ENCODE measurements at places on chromosomes 1 and 21. TPM values are rescaled to one million over a fixed set of nuclear protein-coding genes. Genes with fewer than 3 reads are reported as not detected.

GOLT1A gene
- total RNA-seq, result not detected

REN gene
- total RNA-seq, result not detected

NUAK2 gene
- total RNA-seq, result 23.0 TPM

GUCA2B gene
- not detected for total RNA-seq

SMIM1 gene
- total RNA-seq, result 3.2 TPM

DNA sequence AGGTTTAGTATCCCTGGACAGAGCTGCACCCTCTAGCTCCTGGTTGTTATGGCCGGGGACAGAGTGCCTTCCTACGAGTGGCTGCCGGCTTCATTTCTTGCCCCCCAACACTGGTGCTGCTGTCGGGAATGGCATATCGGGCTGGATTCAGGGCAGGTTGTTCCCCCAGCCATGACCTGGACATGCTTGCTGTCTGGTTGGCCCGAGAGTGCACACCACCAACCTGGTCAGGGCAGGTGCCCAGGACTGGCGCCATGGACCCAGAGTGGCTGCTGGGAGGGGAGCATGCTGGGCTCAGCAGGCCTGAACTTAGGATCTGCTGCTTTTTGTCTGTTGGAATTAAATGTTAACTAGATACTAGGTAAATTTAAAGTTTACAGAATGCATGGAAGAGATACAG, 21.8 kb downstream of the H6PD start:
- no peak overlapping the region for H3K4me3 ChIP-seq
- H3K4me1 ChIP-seq, result no peaks in the 10 kb centered on the region
- DNase-seq, result no peak
- no peaks in the 10 kb centered on the region for H3K36me3 ChIP-seq
- no peak overlapping the region for H3K27ac ChIP-seq

- no peak for DNase-seq
- H3K4me3 ChIP-seq, result no peak overlapping the region
- peaks cover 12% of the 10 kb centered on the region for H3K36me3 ChIP-seq
- H3K27me3 ChIP-seq, result no peaks in the 10 kb centered on the region
- no peak overlapping the region for H3K27ac ChIP-seq
Measured at GRCh38 chr1:184698016-184698415, 56.6 kb downstream of the EDEM3 start.

GRCh38 chr1:53061859-53062707, at the start of gene PODN:
TSS of gene PODN (plus strand) at chr1:53062213. CDS start at chr1:53069856, 7,643 bp downstream.
- H3K4me1 ChIP-seq, result no peaks in the 10 kb centered on the region
- H3K27me3 ChIP-seq, result peaks cover 14% of the 10 kb centered on the region
- no peak within 1 kb of the TSS for H3K27ac ChIP-seq
- peak; percentile 9 for DNase-seq
- H3K4me3 ChIP-seq, result no peak within 1 kb of the TSS
- no peaks in the 10 kb centered on the region for H3K36me3 ChIP-seq

- H3K36me3 ChIP-seq, result no peaks in the 10 kb centered on the region
- no peaks in the 10 kb centered on the region for H3K27me3 ChIP-seq
- no peak for DNase-seq
- H3K27ac ChIP-seq, result no peak overlapping the region
Measured at GRCh38 chr1:179807691-179808485, 64.8 kb downstream of the FAM163A start.

GRCh38 chr1:201536558-201536957, 2.4 kb upstream of the NAV1 start:
- H3K36me3 ChIP-seq, result no peaks in the 10 kb centered on the region
- no peak for DNase-seq
- H3K4me3 ChIP-seq, result no peak overlapping the region
- peaks cover 29% of the 10 kb centered on the region for H3K27me3 ChIP-seq

GRCh38 chr1:203278885-203279406, 26.4 kb upstream of the BTG2 start:
- no peaks in the 10 kb centered on the region for H3K36me3 ChIP-seq
- H3K27me3 ChIP-seq, result no peaks in the 10 kb centered on the region
- DNase-seq, result no peak
- peak overlapping the region; percentile 74 for H3K27ac ChIP-seq
- H3K4me3 ChIP-seq, result no peak overlapping the region

DNA sequence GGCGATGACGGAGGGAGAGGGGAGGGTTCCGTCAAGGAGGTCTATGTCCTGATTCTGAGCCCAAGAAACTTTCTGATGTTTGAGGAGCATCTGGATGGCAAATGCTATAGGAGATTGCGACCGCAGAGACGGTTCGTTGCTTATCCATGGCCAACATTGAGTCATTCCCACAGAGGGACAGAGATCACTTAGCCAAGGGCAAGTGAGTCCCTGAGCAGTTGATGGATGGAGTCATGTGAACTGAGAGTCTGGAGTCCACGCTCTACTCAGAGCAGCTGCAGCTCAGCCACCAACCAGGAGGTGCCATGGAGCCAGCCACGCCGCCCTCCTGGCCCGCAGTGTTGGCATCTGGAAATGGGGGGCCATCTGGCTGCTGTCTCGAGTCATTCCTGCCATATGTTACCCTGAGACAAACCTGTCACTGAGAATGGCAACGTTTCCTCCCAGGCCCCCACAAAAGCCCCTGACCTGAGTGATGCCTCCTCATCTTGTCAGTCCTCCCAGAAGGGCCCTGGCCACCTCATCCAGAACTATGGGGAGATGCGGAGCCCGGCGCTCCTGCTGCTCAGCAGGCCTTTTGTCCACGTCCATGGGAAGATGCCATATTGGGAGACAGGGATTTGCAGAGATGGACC, 58.6 kb downstream of the ATP5PO start:
- H3K4me3 ChIP-seq, result no peak overlapping the region
- no peaks in the 10 kb centered on the region for H3K4me1 ChIP-seq
- no peak overlapping the region for H3K27ac ChIP-seq
- no peaks in the 10 kb centered on the region for H3K36me3 ChIP-seq
- no peak for DNase-seq
- no peaks in the 10 kb centered on the region for H3K27me3 ChIP-seq

- H3K4me3 ChIP-seq, result peak overlapping the region; percentile 70
- H3K27me3 ChIP-seq, result no peaks in the 10 kb centered on the region
- H3K4me1 ChIP-seq, result peaks cover 22% of the 10 kb centered on the region
- no peak for DNase-seq
Measured at GRCh38 chr1:152034324-152034653, 2.5 kb downstream of the S100A11 start.

DNA sequence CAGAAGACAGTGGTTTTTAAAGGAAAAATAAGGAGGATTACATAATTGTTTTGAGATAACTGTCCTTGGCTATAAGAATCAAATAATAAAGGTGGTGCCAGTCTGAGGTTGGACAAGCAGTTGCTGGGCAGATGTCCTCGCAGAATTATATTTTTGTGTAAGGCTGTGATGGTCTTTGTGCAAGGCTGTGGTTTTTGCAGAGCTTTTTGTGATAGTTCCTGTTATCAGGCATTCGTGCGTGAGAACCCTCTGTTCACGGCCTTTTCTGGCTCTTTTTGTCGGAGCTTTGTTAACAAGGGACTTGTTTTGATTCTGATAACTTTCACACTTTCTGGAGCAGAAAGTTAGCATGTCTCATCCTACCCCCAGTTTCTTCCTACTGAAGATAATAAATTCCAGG, 33.4 kb downstream of the SH3BP5L start:
- no peak for DNase-seq
- H3K4me1 ChIP-seq, result no peaks in the 10 kb centered on the region
- H3K36me3 ChIP-seq, result no peaks in the 10 kb centered on the region
- no peak overlapping the region for H3K4me3 ChIP-seq
- no peak overlapping the region for H3K27ac ChIP-seq

- no peak for DNase-seq
- no peak overlapping the region for H3K4me3 ChIP-seq
- no peaks in the 10 kb centered on the region for H3K36me3 ChIP-seq
- no peak overlapping the region for H3K27ac ChIP-seq
Measured at GRCh38 chr1:241423541-241424479, 66.8 kb upstream of the RGS7 start.

DNA sequence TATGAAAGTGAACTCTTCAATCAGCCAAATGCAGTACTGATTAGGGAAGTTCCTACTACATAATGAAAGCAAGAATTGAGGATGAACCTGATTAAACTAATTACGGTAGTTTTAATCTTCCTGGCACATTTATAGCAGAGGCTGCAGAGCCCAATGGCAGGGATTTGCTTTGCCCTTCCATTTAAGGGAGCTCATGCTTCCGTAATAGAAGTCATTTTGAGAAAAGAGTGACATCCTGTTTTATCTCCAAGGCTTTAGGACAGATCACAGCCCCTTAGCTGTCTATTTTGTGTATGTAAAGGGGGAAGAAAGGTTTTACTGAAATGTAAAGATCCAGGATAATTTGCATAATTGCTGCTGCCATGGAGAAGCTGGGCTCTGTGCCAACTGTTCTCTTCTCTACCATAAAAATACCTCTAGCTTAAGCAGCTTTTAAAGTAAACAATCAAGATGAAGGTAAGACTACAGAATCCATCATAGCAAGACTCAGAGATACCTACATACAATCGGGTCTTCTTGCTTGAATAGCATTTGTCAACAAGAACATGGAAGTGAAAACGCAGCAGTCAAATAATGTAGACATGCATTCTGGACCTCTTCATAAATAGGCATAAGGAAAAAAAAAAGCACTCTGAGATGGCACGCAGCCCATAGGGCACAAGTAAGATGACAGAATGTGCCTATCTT, 62.5 kb downstream of the ASH1L start:
- H3K27me3 ChIP-seq, result no peaks in the 10 kb centered on the region
- no peak overlapping the region for H3K27ac ChIP-seq
- peaks cover 14% of the 10 kb centered on the region for H3K4me1 ChIP-seq
- H3K36me3 ChIP-seq, result no peaks in the 10 kb centered on the region
- no peak for DNase-seq
- H3K4me3 ChIP-seq, result no peak overlapping the region

All from naive thymus-derived CD4-positive, alpha-beta T cell (primary cell).